ENCODE measurements at places on chromosomes 16 and 17.
A peak's percentile ranks its signal among the peaks of the same experiment; 100 is the strongest.

DNA sequence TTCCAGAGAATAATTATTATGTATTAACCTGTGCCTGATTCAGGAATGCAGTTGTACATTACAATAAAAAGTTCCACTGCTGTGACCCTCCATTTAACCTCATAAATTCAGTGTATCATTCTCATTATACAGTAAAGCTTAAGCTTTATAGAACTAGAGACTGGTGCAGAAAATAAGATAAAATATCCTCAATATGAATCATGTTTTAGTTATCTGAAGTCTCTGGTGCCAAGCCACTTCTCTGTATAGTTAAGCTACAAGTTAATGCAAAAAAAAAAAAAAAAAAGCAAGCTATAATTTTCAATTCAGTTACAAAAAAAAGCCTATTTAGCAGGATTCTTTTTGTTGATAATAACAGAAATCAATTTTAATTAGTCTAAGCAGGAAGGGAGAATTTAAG lies 22.4 kb upstream of the SMIM36 start:
- no peak for DNase-seq

- no peak for DNase-seq
These were observed 549 bp downstream of the SLC26A11 start for GRCh38 chr17:80220736-80221215.

GRCh38 chr16:10321407-10322387 lies 64.2 kb upstream of the ATF7IP2 start:
- no peak for DNase-seq

DNA sequence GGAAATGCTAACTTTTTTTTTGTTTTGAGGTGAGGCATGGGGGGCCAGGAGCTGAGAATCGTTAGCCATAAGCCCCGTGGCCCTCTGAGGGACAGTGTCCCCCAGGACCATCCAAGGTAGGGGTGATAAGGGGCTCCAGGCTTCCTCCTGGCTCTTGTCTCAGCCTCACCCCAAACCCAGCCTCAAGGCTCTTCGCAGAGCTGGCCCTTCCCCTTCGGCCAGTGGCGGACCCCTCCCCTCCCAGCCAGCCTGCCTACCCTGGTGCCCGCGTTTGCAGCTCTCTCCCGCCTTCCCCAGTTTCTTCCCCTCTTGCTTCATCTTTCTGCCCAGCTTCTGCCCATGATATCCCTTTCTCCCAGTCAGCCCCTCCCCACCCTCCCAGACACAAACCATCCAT lies 22.7 kb upstream of the ATP2A3 start:
- DNase-seq = no peak

DNA sequence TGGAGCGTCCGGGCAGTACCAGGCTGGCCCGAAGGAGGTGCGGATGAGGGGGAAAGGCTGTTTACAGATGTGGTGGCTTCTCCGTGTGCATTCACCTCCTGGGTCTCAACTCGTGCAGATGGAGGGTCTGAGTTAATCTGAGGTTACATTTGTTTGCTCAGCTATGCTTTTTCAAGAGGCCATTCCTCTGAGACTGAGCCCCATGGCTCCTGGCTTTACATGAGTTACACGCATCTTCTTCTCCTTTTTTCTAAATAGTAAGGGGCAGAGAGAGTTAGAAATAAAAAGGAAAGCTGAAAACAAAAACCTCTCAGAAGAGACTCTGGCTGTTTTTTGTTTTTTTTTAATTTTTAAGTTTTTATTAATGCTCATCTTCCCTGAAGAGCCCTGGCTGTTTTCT lies 29.0 kb downstream of the IRF8 start:
- DNase-seq = no peak

DNA sequence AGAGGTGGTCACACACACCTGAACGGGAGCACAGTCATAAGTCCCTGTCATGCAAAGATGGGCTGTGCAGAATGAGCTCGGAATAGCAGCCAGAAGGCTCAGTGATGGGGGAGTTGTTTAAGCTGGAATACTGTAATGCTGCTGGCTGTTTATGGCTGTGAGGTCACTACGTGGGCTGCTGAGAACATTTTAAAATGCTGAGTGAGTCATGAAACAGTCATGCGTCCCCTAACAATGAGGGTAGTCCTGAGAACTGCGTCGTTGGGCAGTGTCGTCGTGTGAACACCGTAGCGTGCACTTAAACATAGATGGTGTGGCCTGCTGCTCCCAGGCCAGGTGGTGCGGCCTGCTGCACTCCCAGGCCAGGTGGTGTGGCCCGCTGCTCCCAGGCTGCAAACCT lies 39.7 kb downstream of the TBCD start:
- DNase-seq = no peak

- no peak for DNase-seq
These were observed 12.6 kb downstream of the MPHOSPH6 start for GRCh38 chr16:82157534-82157812.

DNA sequence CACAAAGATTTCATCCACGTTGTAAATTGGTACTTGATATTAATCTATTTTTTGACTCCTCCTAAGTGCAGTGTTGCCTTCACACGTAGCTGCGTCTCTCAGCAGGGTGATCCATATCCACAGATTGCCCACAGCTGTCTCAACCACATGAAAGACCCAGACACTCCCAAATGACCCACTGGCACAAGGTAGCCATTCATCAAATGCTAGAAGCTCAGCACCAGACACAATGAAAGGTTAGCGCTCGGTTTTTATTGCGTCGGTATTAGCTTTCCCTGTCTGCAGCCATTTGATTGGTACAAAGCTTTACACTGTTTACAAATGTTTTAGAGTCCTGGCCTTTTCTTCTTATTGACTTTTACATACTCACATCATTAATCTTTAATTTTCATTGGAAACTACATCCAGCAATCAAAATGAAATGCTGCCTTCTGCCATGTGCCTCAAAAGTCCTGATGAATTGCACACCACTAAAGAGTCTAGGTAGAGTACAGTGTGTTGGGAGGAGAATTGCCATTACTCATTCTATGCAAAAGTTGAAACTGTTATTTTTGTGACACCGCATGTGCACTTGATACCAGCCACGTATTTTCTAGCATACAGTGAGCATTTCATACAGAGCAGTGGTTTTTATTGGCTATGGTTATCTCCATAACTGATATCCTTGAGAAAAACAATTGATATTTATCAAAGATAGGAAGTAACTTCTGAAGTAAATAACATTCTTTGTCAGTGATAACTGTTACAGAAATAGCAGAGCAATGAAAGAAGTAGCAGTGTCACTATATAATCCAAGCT lies 127.3 kb upstream of the NUDT7 start:
- DNase-seq = no peak

GRCh38 chr16:49597796-49598195 lies 224.2 kb downstream of the C16orf78 start:
- DNase-seq = no peak

DNA sequence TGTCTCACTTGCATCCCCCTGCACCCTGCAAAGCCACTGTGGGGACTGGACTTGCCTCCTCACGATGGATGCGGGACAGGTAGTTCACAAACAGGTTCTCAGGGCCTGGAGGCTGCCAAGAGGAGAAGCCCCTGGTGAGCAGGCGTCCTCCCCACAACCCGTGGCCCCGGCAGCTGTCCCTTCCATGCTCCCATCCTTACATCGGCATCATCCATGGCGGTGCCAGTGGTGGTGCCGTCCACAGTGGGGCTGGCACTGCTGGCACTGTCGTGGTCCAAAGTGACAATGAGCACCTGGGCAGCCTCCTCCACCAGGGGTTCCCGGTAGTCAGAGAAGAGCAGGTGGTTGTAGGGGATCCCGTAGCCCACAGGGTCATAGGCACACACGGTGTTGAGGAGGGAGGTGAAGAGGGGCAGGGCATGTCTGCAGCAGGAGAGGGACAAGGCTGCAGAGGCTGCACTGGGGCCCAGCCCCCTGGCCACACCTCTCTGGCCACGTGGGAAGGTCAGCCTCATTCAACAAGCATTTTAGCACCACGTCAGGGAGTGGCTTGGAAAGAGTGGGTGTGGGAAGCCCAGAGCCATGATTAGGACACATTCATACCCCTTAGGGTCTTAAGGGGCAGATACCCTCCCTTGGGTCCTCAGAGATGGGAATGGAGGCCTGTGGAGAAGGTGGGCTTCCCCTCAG lies 12.6 kb downstream of the HID1 start:
- DNase-seq = no peak

DNA sequence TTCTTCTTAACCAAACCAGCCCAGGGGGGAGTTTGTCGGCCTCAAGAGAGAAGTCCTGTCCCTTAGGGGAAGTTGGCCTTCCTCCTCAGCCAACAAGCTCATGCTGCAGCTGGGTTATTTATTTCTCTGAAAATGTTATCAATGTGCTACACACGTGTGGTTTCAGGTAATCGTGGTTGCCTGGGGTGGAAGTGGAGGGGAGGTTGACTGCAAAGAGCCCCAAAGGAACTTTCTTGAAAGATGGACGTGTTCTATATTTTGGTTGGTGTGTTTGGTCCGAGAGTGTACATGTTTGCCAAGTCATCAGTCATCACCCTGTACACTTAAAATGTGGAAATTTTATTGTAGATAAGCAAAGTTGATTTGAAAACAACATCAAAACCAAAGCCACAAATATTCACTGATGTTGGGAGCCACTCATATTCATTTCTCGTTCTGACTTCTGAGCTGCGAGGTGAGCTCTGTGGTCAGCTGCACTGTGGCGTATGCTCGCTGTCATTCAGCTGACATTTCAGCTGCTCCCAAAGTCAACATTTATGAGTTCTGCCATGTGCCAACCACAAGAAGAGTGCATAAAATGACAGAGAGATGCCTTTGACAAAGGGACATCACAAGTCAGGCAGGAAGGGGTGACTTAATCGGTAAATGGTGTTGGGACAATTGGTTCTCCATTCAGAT lies 26.5 kb upstream of the ADGRG1 start:
- no peak for DNase-seq

GRCh38 chr17:76530095-76530723 lies 7.3 kb downstream of the CYGB start:
- DNase-seq = no peak

DNA sequence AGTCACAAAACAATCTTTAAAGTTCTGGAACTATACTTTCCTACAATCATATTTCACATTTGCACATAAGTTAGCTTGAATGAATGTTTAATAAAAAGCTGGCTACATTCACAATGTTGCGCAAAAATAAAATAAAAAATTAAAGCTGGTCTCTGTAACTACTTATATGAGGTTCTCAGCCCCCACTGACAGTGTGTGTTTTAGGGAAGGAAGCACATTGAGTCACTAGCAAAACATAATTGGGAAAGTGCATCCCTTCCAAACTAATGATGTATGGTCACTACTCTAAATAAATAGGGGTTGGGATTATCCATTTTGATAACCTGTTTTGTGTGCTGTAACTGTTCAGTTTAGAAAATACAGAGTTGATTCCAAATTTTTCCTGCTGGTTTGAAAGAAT lies 251.9 kb downstream of the IRX3 start:
- no peak for DNase-seq

- DNase-seq = peak; percentile 39
These were observed 652 bp upstream of the SLC25A19 start for GRCh38 chr17:75289832-75290337.

DNA sequence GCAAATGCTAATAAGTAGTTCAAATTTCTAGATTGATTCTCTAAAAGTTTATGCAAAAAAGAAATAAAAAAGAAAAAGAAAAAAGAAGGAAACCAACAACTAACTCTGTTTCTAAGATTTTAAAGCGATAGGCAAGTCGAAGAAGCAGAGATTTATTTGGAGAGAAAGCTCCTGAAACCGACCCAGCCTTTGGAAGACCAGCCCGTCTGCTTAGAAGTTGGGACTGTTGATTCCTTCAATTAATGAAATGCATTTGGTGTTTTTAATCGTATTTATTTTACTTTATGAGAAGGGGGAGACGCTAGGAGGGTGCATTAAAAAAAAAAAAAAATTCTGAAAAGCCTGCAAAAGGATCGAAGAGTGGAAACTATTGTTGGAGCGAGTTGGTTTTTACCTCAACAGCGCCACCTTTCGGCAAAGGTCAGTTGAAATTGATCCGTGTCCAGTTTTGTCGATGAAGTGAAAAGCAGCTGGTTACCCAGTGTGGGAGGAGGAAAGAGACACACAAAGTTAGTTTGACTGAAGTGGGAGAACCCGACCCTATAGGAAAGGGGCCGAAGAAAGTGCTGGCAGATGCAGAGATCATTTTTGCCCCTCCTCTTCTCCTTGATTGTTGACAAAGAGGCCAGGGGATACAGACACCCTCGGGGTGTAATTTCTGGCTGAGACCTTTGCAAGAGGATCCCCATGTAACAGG lies 1.5 kb upstream of the MAF start:
- DNase-seq = peak; percentile 63

DNA sequence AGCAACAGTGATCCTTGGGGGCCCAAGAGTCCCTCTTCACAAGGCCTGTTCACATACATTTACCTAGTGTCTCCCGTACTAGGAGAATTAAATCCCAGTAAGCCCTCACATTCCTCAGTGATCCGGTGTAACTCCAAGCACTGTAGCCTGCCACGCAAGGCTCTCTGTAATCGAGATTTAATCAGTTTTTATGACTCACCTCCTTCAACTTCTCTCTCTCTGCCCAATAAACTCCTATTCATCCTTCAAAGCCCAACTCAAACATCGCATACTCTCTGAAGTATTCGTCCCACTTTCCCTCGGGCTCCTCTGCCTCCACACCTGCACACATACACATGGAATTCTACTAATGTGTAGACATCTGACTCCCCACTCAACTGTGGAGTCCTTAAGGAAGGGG lies 141.8 kb downstream of the CMIP start:
- DNase-seq = no peak

GRCh38 chr17:57945996-57946797 lies 9.0 kb downstream of the CUEDC1 start:
- DNase-seq = no peak

GRCh38 chr17:64107500-64108236 lies 22.3 kb downstream of the ERN1 start:
- DNase-seq = no peak

GRCh38 chr16:88827727-88828126 lies 16.0 kb upstream of the APRT start:
- DNase-seq = no peak

- no peak for DNase-seq
These were observed 108.3 kb downstream of the ZNF423 start for GRCh38 chr16:49747654-49748053.

DNA sequence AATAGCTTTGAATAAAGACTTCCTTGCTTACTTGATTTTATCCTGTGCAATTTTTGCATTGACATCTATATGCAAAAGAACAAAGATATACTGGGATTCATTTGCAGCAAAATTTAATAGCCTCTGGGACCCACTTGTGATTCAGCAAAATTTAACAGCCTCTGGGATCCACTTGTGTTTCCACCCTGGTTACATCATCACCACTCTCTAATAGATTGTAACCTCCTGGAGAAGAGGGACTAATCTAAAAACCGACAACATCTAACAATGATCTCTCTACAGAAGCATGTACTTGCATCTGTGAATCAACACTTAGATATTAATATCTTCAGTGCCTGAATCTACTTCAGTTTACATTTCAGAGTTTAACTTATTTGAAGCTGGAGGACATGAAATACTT lies 202.0 kb upstream of the CPHXL start:
- no peak for DNase-seq

DNA sequence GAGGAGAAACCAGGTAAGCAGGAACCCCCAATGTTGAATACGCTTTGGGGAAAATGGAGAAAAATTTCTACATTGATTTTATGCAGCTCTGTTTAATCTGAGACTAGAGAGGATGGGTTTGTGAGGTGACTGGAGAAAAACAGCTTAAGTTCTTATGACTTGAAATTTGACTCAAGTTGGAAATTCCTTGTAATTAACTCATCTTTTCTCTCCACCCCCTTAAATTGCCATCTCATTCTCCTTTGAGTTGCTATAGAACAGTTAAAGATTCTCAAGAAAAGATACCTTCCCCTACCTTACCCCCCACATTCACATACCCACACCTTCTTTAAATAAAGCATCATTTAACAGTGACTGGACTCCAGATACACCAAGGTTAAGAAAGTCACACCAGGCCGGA lies 24.2 kb downstream of the ZNRF1 start:
- no peak for DNase-seq

- no peak for DNase-seq
These were observed 48.4 kb downstream of the CENPV start for GRCh38 chr17:16304830-16305229.
